ENCODE measurements at places on chromosomes 16 and 17. TPM values are rescaled to one million over a fixed set of nuclear protein-coding genes. Genes with fewer than 3 reads are reported as not detected.

GH1 gene
- polyA plus RNA-seq, result not detected

GRCh38 chr16:89402962-89403361 lies 87.4 kb downstream of the ANKRD11 start:
- no peak for DNase-seq

PLEKHG4 gene
- 65.5 TPM for polyA plus RNA-seq

- DNase-seq, result no peak
Observed at GRCh38 chr17:72142614-72143013, 21.8 kb downstream of the SOX9 start.

TMIGD1 gene
- polyA plus RNA-seq, result not detected
